ENCODE measurements at places on chromosomes 3 and 15. TPM values are rescaled to one million over a fixed set of nuclear protein-coding genes. Genes with fewer than 3 reads are reported as not detected.

ASB14 gene
- not detected for polyA plus RNA-seq

THSD4 gene
- polyA plus RNA-seq, result 23.9 TPM

TRH gene
- polyA plus RNA-seq, result 0.04 TPM

CTDSPL2 gene
- 16.7 TPM for polyA plus RNA-seq

COL6A5 gene
- polyA plus RNA-seq, result 5.0 TPM

RLBP1 gene
- polyA plus RNA-seq, result not detected

SRGAP3 gene
- polyA plus RNA-seq, result 3.1 TPM

SUCNR1 gene
- polyA plus RNA-seq, result 0.08 TPM

CASR gene
- 0.25 TPM for polyA plus RNA-seq

CIP2A gene
- polyA plus RNA-seq, result 2.6 TPM

ARHGEF3 gene
- 22.4 TPM for polyA plus RNA-seq
